ENCODE measurements at places on chromosomes 12 and 14. TPM values are rescaled to one million over a fixed set of nuclear protein-coding genes. Genes with fewer than 3 reads are reported as not detected.

- no peak overlapping the region for H3K4me3 ChIP-seq
- no peaks in the 10 kb centered on the region for H3K27me3 ChIP-seq
- H3K36me3 ChIP-seq = no peaks in the 10 kb centered on the region
- no peak overlapping the region for H3K27ac ChIP-seq
- DNase-seq = no peak
Measured at GRCh38 chr12:110745542-110746284, 3.0 kb upstream of the PPP1CC start.

GRCh38 chr12:79347866-79348265, 342.9 kb downstream of the PAWR start:
- no peaks in the 10 kb centered on the region for H3K4me1 ChIP-seq
- H3K27ac ChIP-seq = no peak overlapping the region
- H3K36me3 ChIP-seq = no peaks in the 10 kb centered on the region

The GPR65 gene
- total RNA-seq = 1.2 TPM

DNA sequence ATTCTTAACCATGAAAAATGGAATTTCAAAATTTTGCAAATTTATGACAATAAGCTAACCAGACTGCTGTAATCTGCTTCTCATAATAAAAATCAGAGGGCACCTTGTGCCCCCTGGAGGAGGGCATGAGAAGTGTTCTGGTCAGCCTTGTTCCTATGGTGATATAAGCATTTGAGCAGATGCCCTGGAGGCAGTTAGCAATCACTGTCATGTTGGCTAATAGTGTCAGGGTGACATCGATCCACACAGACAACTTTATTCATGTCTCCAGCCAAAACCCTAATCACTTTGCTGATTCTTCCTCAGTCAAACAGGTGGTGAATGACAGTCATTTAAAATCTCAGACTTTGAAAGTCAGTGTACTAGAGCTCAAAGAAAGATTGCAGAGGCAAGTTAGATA, 943.0 kb downstream of the GALC start:
- H3K4me1 ChIP-seq = no peaks in the 10 kb centered on the region
- H3K27ac ChIP-seq = no peak overlapping the region
- H3K4me3 ChIP-seq = no peak overlapping the region
- H3K27me3 ChIP-seq = no peaks in the 10 kb centered on the region

GRCh38 chr14:45716572-45716971, 463.6 kb upstream of the MIS18BP1 start:
- DNase-seq = no peak
- H3K4me3 ChIP-seq = no peak overlapping the region
- no peaks in the 10 kb centered on the region for H3K27me3 ChIP-seq
- H3K36me3 ChIP-seq = no peaks in the 10 kb centered on the region

The CLEC2B gene
- 35.6 TPM for total RNA-seq

The SLC6A12 gene
- total RNA-seq = not detected

DNA sequence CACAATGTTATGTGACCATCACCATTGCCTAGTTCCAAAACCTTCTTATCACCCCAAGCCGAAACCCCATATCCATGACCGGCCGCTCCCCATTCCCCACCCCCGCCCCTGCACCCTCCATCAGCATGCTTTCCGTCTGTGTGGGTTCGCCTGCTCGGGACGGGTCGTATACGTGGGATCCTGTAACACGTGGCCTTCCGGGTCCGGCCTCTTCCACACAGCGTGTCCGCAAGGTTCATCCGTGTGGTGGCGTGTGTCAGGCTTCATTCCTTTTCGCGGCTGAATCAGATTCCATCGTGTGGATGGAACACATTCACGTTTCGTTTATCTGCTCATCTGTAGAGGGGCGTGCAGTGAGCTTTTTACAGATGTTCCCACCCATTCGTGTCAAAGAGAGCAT, 41.4 kb downstream of the RIMBP2 start:
- no peak overlapping the region for H3K27ac ChIP-seq
- H3K4me1 ChIP-seq = no peaks in the 10 kb centered on the region
- H3K27me3 ChIP-seq = no peaks in the 10 kb centered on the region
- H3K36me3 ChIP-seq = no peaks in the 10 kb centered on the region

The KRT83 gene
- total RNA-seq = not detected

DNA sequence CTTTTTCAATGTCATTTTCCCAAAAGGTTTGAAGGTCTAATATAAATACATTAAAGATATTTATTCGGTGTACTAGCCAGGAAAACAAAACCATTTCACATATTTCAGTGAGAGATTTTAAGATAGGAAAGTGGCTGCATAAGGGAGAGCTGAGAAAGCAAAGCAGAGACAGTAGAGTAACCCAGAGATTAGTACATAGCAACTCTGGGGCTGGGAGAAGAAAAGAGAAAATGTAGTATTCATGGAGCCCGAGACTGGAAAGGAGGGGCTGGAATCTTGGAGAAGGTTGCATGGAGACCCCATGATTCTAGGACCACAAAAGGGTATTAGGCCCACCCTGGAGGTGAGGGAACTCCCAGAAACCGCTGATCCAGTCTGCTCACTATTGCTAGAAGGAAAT, 236.9 kb downstream of the PAWR start:
- H3K27ac ChIP-seq = peak overlapping the region; percentile 31
- no peak for DNase-seq
- H3K36me3 ChIP-seq = no peaks in the 10 kb centered on the region
- H3K4me3 ChIP-seq = no peak overlapping the region

The CYP46A1 gene
- total RNA-seq = 1.2 TPM

DNA sequence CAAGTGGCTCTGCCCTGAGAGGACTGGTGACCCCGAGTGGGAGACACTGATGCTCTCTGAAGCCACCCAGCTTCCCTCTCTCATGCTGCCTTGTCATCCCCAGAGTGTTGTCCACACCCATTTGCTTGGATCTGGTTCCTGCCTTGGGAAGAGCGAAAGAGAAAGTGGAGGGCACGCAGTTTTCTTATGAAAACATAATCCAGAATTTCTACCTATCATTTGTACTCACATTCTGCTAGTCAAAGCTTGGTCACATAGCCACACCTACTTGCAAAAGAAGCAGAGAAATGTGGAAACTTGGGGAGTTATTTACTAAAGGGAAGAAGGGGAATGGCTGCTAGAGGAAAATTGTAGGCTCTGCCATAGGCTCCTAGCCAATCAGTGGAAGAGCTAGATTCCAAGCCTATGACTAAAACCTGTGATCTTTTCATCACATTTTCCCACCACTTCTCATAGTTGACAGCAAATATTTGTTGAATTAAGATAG, 326.3 kb downstream of the ZFP36L1 start:
- DNase-seq = no peak
- H3K27me3 ChIP-seq = no peaks in the 10 kb centered on the region

Data from vagina (tissue), 2 donors.